ENCODE measurements at places on chromosomes 3 and 15.

- DNase-seq = no peak
These were observed 38.9 kb upstream of the RNU6-1 start for GRCh38 chr15:67878712-67879206.

- DNase-seq = no peak
These were observed 139.7 kb upstream of the CPNE4 start for GRCh38 chr3:132174500-132174899.

- DNase-seq = no peak
These were observed 101.6 kb downstream of the MAGI1 start for GRCh38 chr3:65936908-65937638.

GRCh38 chr15:91127236-91127955, 27.3 kb downstream of the SV2B start:
- no peak for DNase-seq

DNA sequence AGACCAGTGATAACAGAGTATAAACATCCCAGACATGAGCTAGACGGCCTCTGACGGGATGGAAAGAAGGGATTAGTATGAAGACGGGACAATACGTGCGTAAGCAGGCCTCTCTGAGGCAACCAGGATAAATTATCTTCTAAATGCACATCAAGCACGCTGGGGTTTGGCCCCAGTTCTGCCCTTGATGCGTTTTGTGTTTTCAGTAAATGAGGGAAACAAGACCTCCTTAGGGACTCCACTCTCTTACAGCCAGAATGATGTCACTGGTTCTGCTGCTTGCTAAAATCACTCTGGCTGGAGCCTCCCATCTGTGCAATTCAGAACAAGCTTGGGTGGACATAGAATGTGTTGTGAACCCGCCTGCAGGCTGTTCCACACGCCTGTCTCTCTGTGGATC, 156.0 kb upstream of the MCTP2 start:
- no peak for DNase-seq

- DNase-seq = no peak
These were observed 1.5 kb downstream of the NLGN1 start for GRCh38 chr3:173399044-173399443.

- no peak for DNase-seq
These were observed 435.7 kb downstream of the NAALADL2 start for GRCh38 chr3:175294793-175295192.

- DNase-seq = no peak
These were observed 61.3 kb upstream of the SMAD3 start for GRCh38 chr15:67004142-67004541.

GRCh38 chr15:68389936-68390817, 41.8 kb downstream of the ITGA11 start:
- DNase-seq = no peak

GRCh38 chr3:65172209-65172608, 484.4 kb upstream of the ADAMTS9 start:
- DNase-seq = no peak

- no peak for DNase-seq
These were observed 33.2 kb downstream of the TM4SF4 start for GRCh38 chr3:149507491-149508324.

DNA sequence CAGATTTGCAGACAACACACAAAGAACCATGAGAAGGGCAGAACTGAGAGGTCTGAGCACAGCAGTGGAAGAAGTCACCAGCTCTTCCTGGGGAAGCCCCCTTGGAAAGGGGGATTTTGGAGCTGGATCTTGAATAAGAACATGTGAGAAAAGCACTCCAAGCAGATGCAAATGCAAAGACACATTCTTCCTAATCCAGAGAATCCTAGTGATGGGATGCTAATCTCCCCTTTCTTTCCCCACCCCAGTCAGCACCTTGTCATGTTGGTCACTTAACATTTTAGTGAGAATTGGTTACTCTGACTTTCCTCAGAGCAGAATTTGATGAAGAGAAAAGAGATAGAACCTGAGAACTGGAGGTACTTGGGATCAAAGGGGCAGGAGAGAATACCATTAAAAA, 148.5 kb downstream of the SSR3 start:
- DNase-seq = no peak

DNA sequence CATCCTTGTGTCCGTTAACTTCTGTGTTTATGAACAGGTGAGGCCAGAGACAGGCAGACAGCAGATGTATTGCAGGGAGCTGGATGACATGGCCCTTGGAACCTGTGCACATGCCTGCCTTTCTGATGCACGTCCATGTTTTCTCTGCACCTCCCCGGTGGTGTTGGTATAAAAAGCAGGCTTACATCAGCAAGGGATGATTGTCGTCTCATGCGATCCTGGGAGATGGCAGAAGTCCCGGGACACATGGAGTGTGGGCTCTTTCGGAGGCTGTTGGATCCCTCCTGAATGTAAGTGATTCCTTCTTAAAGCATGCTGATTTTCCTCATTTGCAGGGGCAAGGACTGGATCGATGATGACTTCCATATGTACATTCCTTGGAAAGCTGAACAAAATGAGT, 134.8 kb downstream of the SNRPN start:
- no peak for DNase-seq

GRCh38 chr15:80423215-80423614, 19.0 kb downstream of the ARNT2 start:
- DNase-seq = no peak

DNA sequence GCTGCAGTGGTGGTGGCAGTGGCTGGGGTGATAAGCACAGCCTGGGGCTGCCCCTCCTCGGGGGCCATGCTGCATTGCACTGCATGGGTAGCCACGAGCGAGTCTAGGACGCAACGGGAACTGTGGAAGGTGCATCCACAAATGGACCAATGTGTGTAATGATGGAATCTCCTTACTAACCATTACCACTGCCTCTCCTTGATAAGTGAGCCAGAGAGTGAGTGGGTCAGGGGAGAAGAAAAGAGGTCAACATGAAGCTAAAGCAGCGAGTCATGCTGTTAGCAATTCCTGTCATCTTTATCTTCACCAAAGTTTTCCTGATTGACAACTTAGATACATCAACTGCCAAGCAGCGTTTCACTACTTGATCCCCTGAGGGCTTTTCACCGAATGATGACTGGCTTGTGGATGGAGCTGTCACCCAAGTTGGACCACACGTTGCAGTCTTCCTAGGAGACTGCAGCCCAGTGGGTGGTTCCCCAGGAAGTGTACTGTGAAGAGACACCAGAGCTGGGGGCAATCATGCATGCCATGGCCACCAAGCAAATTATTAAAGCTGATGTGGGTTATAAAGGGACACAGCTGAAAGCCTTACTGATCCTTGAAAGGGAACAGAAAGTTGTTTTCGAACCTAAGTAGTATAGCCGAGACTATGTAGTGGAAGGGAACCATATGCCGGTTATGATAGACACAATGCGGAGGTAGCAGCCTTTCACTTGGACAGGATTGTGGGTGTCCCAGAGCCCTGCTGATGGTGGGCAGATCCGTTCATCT, 20.6 kb downstream of the SAMD7 start:
- no peak for DNase-seq

DNA sequence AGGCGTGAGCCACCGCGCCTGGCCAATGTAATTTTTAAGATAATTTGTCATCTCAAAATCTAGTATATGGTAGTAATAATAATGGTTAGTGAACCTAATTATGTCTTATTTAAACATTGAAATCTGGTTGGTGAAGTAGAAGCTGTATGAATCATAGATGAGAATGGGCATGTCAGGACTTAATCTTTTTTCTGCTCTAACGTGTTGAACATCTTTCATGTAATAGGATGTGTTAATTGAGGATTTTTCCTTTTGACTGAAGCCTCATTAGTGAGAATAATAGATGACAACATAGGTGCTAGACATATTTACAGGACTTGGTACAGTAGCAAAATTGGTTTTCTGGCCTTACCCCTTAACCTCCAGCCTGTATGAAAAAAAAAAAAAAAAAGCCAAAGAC, 835.6 kb downstream of the IGSF11 start:
- DNase-seq = no peak

GRCh38 chr3:189635339-189635738, 4.2 kb downstream of the TP63 start:
- DNase-seq = no peak

- no peak for DNase-seq
These were observed 244.1 kb downstream of the SLCO3A1 start for GRCh38 chr15:92097474-92098178.

- no peak for DNase-seq
These were observed 105.3 kb downstream of the TNIK start for GRCh38 chr3:171354706-171355582.

- DNase-seq = no peak
These were observed 5.0 kb upstream of the CCR2 start for GRCh38 chr3:46348823-46349482.

DNA sequence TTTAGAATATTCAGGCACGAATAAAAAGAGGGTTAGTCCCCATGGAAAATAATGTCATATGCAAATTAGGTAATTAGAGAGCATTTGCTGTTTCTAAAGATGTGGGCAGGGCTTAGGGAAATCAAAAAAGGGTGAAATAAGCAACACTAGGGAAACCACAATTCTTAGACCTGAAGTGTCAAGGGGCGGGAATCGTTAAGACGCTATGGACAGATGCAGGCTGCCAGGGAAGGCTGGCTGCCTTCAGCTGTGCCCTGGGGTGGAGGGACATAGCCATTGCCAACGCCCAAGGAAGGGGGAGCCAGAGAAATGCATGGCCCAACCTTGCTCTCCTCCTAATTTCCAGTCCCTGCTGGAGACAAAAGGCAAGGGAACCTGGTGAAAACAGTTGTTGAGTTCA, 141.7 kb upstream of the PROK2 start:
- DNase-seq = no peak

GRCh38 chr3:121557426-121557934, 10.3 kb upstream of the ARGFX start:
- DNase-seq = no peak

- no peak for DNase-seq
These were observed 48.7 kb upstream of the FHIT start for GRCh38 chr3:61300006-61300380.

GRCh38 chr15:50996641-50997040, 88.2 kb downstream of the AP4E1 start:
- DNase-seq = no peak

DNA sequence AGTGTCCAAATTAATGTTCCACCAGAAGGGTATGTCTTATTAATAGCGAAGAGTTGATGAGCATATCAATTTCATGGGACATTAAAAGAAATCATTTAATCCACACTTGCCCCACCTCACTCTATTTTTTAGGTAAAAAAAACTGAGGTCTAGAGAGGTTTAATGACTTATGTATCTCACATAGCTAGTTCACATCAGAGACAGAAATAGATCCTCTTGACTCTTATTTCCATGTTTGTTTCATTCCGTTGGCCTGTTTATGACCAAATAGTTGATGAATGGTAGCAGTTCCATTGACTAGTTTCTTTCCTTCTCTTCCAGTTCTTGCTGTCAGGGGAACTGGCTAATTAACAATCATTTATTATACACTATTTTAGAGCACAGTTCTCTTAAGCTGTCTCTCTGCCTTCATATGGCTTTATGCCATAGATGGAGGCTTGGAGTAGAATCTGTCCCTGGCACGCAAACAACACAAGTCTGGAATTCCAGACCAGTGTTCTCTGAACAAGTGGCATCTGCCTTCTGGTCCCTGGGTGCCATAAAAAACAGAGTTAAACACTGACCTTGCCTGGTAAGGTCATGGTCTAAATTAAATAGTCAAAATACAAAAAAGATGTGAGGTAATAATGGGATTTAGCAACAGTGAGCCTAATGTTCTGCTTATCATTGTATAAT, 220.0 kb upstream of the CGNL1 start:
- DNase-seq = no peak

DNA sequence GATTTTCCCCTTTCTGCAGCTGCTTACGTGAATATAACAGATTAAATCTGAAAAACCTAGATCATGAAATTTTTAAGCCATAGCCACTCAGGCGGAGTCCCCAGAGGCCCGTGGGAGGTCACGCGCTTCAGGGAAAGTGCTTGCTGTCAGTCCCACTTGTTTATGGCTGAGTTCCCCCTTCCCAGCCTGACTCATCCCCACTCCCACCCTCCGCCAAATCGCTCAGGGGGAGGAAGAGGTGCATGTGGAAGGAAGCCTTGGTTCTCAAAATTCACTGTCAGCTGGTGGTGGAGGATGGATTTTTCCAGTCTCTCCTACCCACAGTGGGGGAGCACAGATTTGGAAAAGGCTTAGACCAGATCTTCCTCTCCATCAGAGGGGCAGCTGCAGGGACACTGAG, 67.4 kb downstream of the CORO2B start:
- no peak for DNase-seq

DNA sequence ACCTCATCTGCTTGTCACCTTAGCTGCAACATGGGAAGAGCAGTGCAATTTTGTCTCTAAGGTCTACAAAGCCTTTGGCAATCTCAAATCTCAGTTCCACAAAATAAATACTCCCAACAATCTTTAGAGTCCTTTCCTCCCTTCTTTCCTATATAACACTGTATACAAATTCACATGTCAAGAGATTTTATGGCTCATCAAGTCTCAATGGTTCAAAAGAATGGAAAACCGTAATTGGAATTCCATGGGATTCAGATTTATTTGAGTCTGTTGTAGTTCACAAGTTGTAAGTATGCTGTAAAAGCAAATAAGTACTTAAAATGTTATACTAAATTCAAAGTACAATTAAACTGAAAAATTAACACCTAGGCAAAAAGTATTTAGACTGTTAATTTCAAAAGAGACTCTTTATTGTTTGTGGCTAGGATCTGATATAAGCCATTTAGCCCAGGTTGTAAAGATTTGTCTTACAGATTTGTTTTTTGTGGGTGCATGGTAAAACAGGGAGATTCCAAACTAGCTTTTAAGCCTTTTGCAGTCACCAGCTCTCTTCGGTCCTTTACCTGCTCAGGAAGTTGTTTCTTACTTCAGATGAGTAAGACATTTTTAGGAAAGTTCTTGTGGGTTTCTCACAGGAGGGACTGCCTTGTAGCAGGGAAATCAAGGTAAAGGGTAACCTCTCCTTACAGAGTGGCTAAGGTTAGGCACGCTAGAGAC, 50.1 kb downstream of the CMSS1 start:
- DNase-seq = no peak

GRCh38 chr15:48381861-48382260, 50.6 kb downstream of the DUT start:
- DNase-seq = no peak

DNA sequence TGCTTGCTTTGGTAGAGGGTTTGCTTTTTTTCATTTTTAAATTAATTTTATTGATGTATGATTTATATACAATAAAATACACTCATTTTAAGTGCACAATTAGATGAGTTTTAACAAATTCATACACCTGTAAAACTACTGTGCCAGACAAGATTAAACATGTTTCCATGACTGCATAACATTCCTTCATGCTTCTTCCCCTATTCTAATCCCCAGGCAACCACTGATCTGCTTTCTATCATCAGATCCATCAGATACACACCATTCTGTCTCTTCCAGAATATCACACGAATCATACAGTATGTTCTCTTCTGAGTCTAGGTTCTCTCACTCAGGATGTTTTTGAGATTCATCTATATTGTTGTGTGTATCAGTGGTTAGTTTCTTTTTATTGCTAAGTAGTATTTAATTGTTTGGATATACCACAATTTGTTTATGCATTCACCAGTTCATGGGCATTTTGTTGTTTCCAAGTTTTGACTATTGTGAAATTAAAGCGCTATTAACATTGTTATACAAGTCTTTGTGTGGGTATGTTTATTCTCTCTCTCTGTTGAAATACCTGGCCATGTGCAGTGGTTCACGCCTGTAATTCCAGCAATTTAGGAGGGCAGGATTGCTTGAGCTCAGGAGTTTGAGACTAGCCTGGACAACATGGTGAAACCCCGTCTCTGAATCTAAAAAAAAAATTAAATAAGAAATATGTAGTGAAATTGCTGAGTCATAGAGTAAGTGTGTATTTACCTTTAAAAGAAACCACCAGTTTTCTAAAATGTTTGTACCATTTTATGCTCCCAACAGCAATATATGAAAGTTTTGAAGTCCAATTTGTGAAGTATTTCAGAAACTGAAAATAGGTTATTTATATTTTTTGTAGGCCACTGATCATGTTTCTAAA, 7.0 kb upstream of the TFG start:
- no peak for DNase-seq
